Uterus (tissue), 4 donors: ENCODE measurements at places on chromosomes 16 and 17. TPM values are rescaled to one million over a fixed set of nuclear protein-coding genes. Genes with fewer than 3 reads are reported as not detected.
A peak's percentile ranks its signal among the peaks of the same experiment; 100 is the strongest.

Gene MSLN
- total RNA-seq = 20.0 TPM

Gene TBC1D3B
- not detected for total RNA-seq

Gene QRICH2
- 7.2 TPM for total RNA-seq

Gene PRSS27
- not detected for total RNA-seq

Gene AATK
- 5.9 TPM for total RNA-seq

Gene PVALEF
- total RNA-seq = not detected

DNA sequence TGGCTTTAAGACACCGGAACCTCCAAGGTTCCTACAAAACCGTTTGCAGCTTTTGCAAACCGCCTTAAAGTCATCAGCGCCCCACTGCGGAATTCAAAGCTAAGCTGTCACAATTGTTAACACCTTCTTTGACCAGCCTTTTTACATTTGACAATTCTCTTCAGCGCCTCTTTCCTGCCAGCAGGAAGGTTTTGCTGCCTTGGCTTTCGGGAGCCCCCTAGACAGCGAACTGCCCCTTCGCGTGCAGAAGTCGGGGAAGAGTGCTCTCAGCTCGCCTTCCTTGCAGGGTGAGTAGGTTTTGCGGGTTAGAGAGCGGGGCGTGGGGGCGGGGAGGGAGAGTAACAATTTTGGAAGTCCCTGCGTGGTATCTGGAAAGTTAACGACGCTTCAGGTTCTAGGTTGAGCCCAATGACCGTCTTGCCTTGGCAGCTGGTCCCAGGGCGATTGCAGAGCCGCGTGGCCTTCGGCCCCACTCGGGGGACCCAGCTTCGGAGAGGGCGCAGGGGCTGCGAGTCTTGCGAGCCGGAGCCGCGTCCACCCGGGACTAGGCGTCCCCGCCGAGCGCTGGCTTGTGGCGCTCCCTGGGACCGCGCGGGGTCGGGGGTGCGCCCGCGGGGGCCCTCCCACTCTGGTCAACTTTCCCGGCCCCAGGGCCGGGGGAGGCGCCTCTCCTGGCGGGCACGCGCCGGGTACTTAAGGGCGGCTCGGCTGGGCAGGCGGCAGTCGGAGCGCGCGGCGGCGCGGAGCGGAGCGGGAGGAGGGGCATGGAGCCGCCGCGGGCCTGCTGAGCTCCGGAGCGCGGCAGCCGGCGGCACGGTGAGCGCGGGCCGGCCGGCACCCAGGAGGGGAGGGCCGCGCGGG is at the start of gene HAS3:
TSS of gene HAS3 (plus strand) at position 153 of the 861 bp plus-strand sequence. CDS start 3,743 bp downstream, outside the sequence.
- H3K27ac ChIP-seq = no peak within 1 kb of the TSS
- H3K36me3 ChIP-seq = no peaks in the 10 kb centered on the region
- H3K4me3 ChIP-seq = peak within 1 kb of the TSS; percentile 46
- peaks cover 11% of the 10 kb centered on the region for H3K27me3 ChIP-seq

DNA sequence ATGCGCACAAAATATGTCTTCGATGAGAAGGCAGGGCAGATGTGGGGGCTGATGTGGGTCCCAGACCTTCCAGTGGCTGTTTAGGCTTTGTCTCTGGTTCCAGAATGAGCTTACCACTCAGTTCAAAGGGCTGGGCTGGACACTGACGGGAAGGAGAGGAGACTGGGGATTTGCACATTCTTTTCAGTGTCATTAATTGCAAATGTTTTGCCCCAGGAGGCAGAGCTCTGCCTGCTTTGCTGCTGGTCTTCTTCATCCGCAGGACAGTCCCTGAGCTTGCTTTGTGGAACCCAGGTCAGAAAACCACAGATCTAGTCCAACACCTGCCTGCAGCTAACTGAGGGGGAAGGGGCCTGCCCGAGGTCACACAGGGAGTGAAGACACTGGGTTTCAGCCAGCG is 20.9 kb downstream of the KCNG4 start:
- no peaks in the 10 kb centered on the region for H3K27me3 ChIP-seq
- no peak overlapping the region for H3K27ac ChIP-seq
- no peak overlapping the region for H3K4me3 ChIP-seq
- no peak for DNase-seq
- H3K4me1 ChIP-seq = no peaks in the 10 kb centered on the region
- H3K36me3 ChIP-seq = no peaks in the 10 kb centered on the region

DNA sequence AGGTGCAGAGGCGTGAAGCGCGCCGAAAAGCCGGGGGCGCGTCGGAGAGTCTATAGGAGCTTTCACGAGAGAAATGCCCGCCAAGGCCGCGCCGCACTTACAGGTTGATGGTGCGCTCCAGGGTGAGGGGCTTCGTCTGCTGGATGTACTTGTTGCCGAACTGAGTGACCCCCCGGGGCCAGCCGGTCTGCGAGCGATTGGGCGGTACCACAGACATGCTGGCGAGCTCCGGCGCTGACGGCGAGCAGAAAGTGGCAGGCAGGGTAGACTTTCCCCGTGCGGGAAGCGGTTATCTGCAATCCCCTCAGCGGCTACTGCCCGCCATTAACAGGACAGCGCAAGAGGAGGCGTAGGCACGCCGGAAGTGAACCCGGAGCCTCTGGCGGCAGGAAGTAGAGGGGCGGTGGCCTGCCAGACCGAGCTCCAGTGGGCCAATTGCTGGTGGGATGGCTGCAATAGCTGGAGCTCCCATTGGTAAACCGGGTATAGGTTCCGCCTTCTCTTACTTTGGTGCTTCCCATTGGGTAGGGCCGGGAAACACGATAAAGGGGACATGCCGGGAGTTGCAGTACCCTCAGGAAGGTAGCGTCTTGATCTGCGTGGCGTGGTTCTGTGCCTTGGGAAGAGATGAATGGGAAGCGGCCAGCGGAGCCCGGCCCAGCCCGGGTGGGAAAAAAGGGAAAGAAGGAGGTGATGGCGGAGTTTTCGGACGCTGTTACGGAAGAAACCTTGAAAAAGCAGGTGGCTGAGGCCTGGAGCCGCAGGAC is at the start of the genes NUDT21 and OGFOD1:
TSS of gene NUDT21 (minus strand) at position 347 of the 767 bp plus-strand sequence. CDS start at position 217, 130 bp downstream.
TSS of gene OGFOD1 (plus strand) at position 569 of the 767 bp plus-strand sequence. CDS start at position 628, 59 bp downstream.
- H3K36me3 ChIP-seq = no peaks in the 10 kb centered on the region
- peak within 1 kb of the TSS; percentile 98 for H3K4me3 ChIP-seq
- H3K27me3 ChIP-seq = no peaks in the 10 kb centered on the region
- H3K27ac ChIP-seq = peak within 1 kb of the TSS; percentile 66
- peaks cover 10% of the 10 kb centered on the region for H3K4me1 ChIP-seq

DNA sequence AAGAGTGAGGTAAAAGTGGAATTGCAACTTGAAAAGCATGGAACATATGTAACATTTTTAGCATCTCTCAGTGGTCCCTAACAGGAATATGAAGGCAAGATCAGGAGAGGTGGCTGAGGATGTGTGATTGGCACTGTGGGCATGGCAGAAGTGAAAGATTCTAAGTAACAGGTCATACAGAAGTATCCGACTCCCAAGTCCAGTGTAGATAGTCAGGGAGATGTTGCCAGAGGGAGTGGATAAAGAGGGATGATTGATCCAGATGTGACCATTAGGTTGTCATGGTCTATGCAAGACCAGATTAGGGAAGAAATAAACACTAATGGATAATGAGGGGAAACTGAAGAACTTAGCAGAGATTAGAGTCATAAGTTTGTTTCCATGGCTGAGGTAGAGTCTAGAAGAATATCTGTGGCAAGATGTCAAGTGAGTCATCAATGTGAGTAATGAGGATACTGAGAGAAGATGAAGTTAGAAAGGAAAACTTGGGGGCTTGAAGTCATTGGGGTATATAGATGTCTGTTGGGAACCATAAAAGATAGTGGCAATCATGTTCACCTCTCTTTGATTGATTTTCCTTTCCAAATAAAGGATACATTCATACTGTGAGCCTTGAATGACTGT is 23.9 kb upstream of the CAPNS2 start:
- no peaks in the 10 kb centered on the region for H3K36me3 ChIP-seq
- H3K27me3 ChIP-seq = no peaks in the 10 kb centered on the region
- DNase-seq = no peak
- no peak overlapping the region for H3K4me3 ChIP-seq
- H3K4me1 ChIP-seq = no peaks in the 10 kb centered on the region

DNA sequence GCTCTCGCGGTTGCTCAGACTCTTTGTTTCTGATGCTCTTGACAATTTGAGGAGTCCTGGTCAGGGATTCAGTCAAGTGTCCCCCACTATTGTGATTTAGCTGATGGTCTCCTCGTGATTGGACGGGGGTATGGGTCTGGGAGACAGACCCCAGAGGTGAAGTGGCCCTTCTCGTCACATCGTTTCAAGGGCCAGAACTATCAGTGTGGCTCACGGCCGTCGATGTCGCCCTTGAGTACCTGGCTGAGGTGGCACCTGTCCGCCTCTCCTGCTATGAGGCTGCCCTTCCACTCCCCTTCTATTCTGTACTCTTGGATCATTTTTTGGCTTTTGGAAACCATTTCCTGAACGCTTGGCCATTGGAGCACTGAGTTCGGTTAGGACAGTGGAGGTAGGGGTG is 7.4 kb upstream of the MEAK7 start:
- H3K27me3 ChIP-seq = no peaks in the 10 kb centered on the region
- H3K27ac ChIP-seq = no peak overlapping the region
- DNase-seq = no peak
- H3K36me3 ChIP-seq = no peaks in the 10 kb centered on the region
- no peak overlapping the region for H3K4me3 ChIP-seq
- no peaks in the 10 kb centered on the region for H3K4me1 ChIP-seq

DNA sequence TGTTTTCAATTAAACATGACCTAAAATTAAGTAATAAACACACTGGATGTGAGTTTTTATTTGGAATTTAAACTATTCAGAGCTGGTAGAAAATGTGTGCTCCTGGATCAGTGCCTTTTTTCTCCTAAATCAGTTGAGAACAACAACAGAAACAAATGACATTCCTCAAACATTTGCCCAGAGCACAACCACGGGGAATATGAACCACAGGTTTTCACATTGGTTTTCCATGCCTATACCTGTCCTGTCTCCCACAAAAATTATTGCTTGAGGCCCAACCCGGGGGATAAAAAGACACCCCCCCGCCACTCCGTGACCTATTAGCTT is 6.8 kb downstream of the HSBP1 start:
- H3K27me3 ChIP-seq = no peaks in the 10 kb centered on the region
- no peaks in the 10 kb centered on the region for H3K36me3 ChIP-seq
- no peak overlapping the region for H3K4me3 ChIP-seq
- DNase-seq = no peak
- H3K4me1 ChIP-seq = no peaks in the 10 kb centered on the region

DNA sequence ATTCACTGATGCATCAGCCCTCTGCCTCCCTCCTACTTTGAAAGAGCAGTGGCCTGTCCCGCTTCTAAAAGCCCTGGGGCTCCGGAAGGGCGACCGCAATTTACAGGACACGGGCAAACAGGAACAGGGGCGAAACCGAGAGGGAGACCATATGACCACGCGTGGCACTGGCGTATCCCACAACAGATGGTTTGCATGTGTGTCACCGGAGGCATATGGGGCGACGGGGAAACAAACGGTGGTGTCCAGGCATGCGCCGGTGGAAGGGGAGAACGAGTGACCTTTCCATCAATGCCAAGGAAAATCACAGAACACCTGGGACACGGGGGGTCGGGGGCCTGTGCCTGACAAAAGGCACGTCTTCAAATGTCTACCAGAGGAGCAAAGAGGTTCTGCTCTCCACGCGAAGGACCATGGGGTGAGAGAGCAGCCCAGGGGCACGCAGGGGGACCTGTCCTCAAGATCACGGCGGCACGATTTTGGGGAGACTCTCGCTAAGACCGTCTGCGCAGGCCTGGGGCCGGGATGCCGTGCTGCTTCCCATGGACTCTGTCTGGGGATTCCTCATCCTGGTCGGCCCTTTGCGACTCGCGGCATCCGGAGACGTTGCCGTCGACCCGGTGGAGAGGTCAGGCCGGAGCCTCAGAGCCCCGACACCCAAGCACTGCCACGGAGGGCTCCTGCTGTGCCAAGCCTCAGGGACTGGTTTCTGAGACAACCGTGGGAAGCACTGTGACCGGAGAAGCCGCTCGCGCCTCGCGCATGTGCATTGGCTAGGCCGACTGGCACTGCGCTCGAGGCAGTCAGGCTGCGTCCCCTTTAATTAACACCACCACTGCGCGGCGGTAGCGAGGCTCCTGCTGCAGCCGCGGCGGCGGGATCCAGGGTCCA is 12.8 kb upstream of the KCNJ18 start:
- DNase-seq = peak; percentile 8
- H3K27me3 ChIP-seq = no peaks in the 10 kb centered on the region
- H3K4me3 ChIP-seq = no peak overlapping the region
- no peaks in the 10 kb centered on the region for H3K4me1 ChIP-seq

- DNase-seq = no peak
- no peak overlapping the region for H3K4me3 ChIP-seq
- H3K27me3 ChIP-seq = no peaks in the 10 kb centered on the region
- H3K27ac ChIP-seq = no peak overlapping the region
These were observed 26.0 kb upstream of the ZNF469 start for GRCh38 chr16:88356727-88357199.

- H3K27me3 ChIP-seq = no peaks in the 10 kb centered on the region
- DNase-seq = no peak
- H3K36me3 ChIP-seq = no peaks in the 10 kb centered on the region
- H3K4me3 ChIP-seq = no peak overlapping the region
- H3K4me1 ChIP-seq = no peaks in the 10 kb centered on the region
- H3K27ac ChIP-seq = no peak overlapping the region
These were observed 4.5 kb downstream of the PRSS27 start for GRCh38 chr16:2715519-2715918.

DNA sequence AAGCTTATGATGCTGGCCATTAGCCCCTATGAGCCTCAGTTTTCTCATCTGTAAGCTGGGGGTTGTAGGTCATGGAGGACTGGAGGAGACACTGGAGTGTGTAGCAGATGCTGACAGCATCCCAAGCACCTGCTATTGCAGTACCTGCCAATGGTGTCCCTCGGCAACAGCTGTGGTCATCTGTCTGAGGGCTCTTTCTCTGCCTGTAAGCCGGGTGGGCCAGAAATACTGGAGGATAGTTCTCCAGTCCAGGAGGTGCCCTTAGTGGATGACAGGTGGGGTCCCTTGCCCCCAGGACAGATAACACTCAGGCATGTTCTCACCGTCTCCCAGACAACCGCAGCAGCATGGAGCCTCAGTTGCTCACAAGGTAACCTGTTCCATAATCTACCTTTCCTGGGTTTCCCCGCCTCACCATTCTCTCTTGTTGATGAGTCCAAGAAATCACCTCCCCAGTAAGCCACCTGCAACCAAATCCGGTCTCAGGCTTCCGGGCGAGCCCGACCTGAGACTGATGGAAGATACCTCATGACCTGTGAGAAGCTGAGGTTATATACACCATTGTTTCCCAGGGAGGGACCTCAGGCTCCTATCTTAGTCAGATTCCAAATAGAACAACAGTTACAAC is 23.8 kb downstream of the NLRP1 start:
- no peaks in the 10 kb centered on the region for H3K36me3 ChIP-seq
- H3K4me1 ChIP-seq = no peaks in the 10 kb centered on the region
- no peak overlapping the region for H3K27ac ChIP-seq

DNA sequence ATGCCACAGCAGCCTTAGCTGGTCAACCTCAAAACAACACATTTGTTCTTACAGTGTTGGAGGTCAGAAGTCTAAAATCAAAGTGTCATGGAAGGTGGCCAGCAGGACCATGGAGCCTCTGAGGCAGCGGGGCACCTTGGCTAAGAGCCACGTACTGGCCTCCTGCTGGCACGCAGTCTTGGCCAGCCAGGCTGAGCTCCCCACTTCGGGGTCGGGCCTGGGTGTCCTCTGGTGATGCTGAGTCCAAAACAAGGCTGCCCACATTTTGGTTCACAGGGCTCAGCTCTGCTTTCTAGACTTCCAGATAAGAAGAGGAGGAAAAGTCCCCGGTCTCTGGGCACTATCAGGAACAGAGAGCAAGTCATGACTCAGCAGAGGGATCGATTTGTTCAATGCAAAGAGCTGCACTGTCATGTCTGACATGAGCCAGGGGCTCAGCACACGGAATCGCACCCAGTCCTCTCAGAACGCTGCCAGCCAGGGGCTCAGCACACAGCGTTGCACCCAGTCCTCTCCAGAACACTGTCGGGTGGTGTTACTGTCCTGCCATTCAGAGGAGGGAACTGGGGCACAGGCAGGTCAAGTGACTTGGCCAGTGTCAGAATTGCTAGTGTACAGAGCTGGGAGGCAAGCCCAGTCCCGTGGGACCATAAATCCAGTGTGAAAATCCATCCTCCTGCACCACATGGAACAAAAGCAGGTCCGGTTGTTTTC is 2.5 kb downstream of the LGALS9 start:
- DNase-seq = peak; percentile 62
- H3K36me3 ChIP-seq = no peaks in the 10 kb centered on the region
- H3K27me3 ChIP-seq = no peaks in the 10 kb centered on the region
- no peak overlapping the region for H3K4me3 ChIP-seq
- no peaks in the 10 kb centered on the region for H3K4me1 ChIP-seq
